ENCODE measurements at places on chromosomes 5 and 9. TPM values are rescaled to one million over a fixed set of nuclear protein-coding genes. Genes with fewer than 3 reads are reported as not detected.

Gene AK8
- 0.85 TPM for total RNA-seq

Gene EIF4E1B
- not detected for total RNA-seq

Gene FOXE1
- 0.12 TPM for total RNA-seq

Gene ZNF366
- total RNA-seq, result under 0.01 TPM

Gene OGN
- total RNA-seq, result 2.1 TPM

Gene SOHLH1
- not detected for total RNA-seq

Gene SPATA31A3
- not detected for total RNA-seq

Gene SLC34A1
- not detected for total RNA-seq

Gene RICTOR
- 40.1 TPM for total RNA-seq

Gene PHAX
- 42.6 TPM for total RNA-seq

Gene FREM1
- 0.97 TPM for total RNA-seq

Gene CHSY3
- total RNA-seq, result 14.9 TPM

Gene SLC25A46
- 108 TPM for total RNA-seq

Gene C5orf52
- not detected for total RNA-seq

Gene CKMT2
- not detected for total RNA-seq

Gene ERP44
- total RNA-seq, result 12.6 TPM

Gene NPR3
- total RNA-seq, result 21.4 TPM

Gene CCL21
- total RNA-seq, result not detected

Gene EGFLAM
- total RNA-seq, result 2.3 TPM

Gene SLC28A3
- total RNA-seq, result 0.49 TPM

Gene FOXD4L5
- total RNA-seq, result 0.16 TPM

Gene MYMK
- not detected for total RNA-seq

Gene FRMD3
- total RNA-seq, result 2.8 TPM

Gene OTULINL
- total RNA-seq, result 0.49 TPM

Gene AOPEP
- 279 TPM for total RNA-seq

Gene GCNT1
- total RNA-seq, result 18.7 TPM

Gene FAM153A
- 0.24 TPM for total RNA-seq

Gene POU5F2
- total RNA-seq, result 2.6 TPM

Gene TRPM3
- total RNA-seq, result 14.9 TPM

Gene HAPLN1
- total RNA-seq, result 179 TPM

Gene FST
- total RNA-seq, result 80.5 TPM

Gene CDC20B
- under 0.01 TPM for total RNA-seq

Data from hair follicle dermal papilla cell (primary cell).